ENCODE measurements at places on chromosomes 5 and 9. TPM values are rescaled to one million over a fixed set of nuclear protein-coding genes. Genes with fewer than 3 reads are reported as not detected.
A peak's percentile ranks its signal among the peaks of the same experiment; 100 is the strongest.

The HRCT1 gene
- 3.2 TPM for polyA plus RNA-seq

The CNTFR gene
- polyA plus RNA-seq = not detected

- DNase-seq = peak; percentile 7
These were observed 166.1 kb downstream of the MARCHF11 start for GRCh38 chr5:16013334-16014065.

GRCh38 chr5:171580502-171581265 lies 161.2 kb downstream of the FGF18 start:
- DNase-seq = peak; percentile 18

GRCh38 chr5:17895288-17896033 lies 261.2 kb downstream of the TAF11L14 start:
- DNase-seq = peak; percentile 63

GRCh38 chr5:60649288-60649917 lies 50.6 kb downstream of the DEPDC1B start:
- DNase-seq = peak; percentile 43

GRCh38 chr9:74742191-74742790 lies 145.4 kb downstream of the TRPM6 start:
- no peak for DNase-seq

DNA sequence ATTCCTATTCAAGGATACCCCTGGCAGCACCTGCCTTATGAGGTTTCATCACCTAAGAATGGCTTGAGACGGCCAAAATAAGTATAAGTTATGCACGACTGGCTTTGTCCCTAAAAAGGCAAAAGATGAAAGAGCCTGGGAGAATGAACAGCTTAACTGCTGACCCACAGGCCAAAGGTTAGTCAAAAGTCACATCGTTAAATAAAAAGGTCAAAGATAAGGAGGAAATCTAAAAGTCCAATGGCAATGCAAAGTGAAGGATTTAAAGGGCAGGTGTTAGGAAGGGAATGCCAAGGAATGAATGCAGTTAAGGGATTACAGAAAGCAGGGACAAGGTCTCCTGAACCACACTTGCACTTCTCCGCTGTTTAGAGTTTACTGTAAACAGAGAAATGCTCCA lies 5.6 kb downstream of the TAL2 start:
- no peak for DNase-seq

Measured in mammary epithelial cell (primary cell).